ENCODE measurements at places on chromosomes 16 and 17.

GRCh38 chr16:70720425-70721201 lies 34.8 kb upstream of the MTSS2 start:
- DNase-seq: no peak

GRCh38 chr16:10608687-10609401 lies 28.4 kb upstream of the EMP2 start:
- DNase-seq: no peak

DNA sequence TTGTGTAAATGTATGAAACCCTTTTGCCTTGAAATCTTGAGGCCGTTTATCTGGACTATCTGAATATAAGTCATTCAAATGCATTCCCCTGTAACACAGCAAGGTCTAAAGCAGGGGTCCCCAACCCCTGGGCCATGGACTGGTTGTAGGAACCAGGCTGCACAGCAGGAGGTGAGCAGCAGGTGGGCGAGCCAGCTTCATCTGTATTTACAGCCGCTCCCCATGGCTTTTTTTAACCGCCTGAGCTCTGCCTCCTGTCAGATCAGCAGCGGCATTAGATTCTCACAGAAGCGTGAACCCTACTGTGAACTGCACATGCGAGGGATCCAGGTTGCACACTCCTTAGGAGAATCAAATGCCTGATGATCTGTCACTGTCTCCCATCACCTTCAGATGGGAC lies 24.1 kb downstream of the DNAH3 start:
- DNase-seq: no peak

DNA sequence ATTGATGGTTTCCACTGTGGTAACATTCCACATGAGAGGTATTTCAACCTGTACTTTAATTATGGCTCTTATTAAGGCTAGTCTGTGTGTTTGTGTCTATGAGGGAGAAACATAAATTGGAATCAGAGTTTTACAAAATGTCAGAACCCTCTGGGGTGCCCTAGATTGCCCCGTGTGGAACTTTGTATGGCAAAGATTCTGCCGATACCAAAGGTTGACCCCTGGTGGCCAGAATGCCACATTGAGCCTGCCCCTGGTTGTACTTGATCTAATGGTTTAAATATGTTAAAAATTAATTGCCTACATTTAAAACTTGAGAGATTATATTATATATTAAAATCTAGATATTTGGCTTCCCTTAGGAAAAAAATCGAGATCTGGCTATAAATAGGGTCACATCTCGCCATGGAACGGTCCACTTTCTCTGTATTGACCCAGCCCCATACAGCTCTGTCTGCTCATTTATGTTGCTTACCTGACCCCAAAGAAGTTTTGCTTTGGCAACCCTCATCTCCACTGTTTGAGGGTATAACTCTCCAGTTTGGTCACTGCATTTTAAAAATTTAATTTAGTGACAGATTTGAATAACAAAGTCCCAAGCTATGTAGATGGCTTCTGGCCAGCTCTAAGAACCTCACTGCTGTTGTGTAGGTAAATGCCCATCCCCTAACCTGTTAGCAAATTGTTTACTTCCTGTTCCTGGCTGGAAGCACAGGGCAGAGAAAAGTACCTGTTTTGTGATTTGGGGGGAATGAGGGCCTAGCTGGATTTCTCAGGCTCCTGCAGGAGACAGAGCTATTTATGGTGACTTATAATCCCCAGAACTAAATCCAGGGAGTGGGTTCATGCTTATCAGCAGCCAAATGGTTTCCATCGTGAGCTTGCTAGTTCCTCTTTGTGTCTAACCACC lies 95.0 kb downstream of the PLCG2 start:
- peak; percentile 48 for DNase-seq

DNA sequence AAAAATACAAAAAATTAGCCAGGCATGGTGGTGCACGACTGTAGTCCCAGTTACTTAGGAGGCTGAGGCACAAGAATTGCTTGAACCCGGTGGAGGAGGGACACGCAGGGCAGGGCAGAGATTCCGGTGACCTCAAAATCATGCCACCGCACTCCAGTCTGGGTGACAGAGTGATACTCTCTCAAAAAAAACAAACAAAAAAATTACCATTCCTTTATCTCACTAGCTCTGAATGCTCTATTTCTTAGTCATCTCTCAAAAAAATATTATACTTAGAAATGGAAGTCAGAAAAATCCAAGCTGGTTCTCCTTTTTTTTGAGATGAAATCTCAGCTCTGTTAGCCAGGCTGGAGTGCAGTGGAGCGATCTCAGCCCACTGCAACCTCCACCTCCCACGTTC lies 40.8 kb downstream of the SPOP start:
- DNase-seq: no peak

DNA sequence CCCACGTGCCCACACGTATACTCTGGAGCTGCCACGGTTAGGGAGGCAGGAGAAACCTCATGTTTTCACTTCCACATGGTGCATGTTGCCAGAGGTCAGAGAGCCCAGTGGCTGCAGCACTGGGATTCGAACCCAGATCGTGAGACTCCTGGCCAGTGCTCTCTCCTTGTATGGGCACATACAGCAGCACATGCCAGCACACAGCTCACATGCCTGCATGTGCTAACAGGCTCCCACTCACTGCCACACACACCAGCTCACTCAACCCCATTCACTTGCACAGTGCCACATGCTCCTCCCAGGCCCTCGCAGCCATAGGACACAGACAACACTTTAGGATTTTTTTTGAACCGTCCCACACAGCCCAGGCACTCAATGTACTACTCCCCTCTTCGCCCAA lies 49.5 kb upstream of the MRPS23 start:
- DNase-seq: no peak

DNA sequence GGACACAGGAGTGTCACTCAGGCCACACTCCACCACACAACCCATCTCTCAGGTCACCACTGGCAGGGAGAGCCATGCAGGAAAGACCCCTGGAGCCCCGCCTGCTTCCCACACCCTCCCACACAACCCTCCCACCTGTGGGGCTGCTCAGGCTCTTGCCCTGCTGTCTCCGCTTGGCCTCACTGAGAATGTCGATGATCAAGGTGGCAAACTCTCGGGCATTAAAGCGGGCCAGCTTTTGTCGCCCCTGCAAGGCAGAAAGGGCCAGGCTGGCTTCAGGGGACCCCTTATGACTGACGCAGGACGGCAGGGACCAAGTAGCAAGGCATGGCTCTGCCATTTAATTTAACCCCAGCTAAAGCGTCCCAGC lies 8.5 kb downstream of the TP53I13 start:
- no peak for DNase-seq

DNA sequence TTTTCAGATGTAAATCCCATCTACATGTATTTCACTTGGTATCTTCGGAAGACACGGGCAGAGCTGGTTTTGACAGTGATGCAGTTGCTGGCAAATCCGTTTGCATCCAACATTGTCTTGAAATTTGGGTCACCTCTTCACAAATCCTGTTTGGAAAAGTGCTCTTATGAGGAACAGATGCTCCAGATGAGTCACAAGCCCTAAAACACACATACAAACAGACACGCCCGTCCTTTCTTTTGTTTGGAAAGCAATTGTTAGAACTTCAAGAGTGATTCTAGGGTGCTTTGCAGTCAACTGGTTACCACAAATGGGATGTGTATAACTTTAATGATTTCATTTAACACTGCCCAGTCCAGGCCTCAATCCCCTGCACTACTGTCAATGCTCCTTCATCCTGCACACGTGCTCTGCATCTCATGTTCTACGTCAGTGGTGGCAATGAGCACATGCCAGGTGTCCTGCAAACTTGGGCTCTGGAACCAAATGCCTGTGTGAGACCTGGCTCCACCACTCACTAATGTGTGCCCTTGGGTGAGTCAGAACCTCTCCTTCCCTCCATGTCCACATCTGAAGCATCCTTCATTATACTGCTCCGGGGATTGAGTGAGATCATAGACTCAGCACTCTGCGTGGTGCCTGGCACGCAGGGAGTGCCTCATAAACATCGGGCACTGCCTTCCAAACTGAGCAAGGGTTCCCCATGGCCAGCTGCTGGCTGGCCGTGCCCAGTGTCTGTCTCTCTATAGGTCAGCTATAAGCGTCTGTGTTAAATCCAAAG lies 19.3 kb upstream of the FOXF1 start:
- DNase-seq: no peak

DNA sequence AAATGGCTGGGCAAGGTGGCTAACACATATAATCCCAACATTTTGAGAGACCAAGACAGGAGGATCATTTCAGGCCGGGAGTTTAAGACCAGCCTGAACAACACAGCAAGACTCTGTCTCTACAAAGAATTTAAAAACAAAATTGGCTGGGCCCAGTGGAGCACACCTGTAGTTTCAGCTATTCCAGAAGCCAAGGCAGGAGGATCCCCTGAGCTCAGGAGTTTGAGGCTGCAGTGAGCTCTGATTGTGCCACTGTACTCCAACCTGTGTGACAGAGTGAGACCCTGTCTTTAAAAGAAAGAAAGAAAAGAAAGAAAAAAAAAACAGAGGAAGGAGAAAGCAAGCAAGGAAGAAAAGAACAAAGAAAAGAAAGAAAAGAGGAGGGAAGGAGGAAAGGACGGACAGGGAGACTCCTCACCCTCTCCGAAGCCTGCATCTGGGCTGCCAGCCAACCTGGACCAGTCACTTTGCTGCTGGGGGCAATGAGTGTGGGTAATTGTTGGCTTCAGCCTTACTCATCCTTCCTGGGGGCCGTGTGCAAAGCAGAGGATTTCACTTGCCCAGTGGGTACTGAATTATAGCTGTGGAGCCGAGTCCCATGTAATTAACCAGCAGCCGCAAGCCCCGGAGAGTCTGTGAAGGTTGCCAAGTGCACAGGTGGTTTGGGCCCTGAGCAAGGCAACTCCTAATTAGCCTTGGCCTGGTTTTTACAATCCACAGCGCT lies 6.7 kb upstream of the MT4 start:
- DNase-seq: no peak

All from CD4-positive, alpha-beta T cell treated with Interferon gamma for 1 hour (primary cell).